ENCODE measurements at places on chromosomes 2 and 18.
A peak's percentile ranks its signal among the peaks of the same experiment; 100 is the strongest.

GRCh38 chr18:12254136-12254819 is at the start of gene CIDEA:
Gene CIDEA, plus strand, starts transcription at chr18:12254361. Its CDS starts 23 bp downstream, at chr18:12254384.
- DNase-seq = peak; percentile 5

DNA sequence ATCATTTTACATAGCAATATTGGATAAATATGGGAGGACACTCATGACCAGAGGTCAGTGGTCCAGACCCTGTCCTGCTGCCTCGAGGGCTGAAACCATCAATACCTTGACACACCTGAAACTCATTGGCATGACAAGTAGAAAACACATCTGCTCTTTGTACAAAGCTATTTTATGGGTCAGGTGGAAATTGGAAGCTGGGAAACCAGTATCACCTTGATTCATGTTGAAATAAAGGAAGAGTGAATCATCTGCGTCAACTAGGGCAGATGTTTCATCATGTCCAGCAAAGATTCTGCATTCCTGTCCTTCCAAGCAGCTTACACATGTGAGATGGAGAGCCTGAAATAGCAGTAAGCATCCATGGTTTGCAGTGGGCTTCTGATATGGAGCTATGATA is 80.0 kb upstream of the ERBB4 start:
- DNase-seq = no peak

DNA sequence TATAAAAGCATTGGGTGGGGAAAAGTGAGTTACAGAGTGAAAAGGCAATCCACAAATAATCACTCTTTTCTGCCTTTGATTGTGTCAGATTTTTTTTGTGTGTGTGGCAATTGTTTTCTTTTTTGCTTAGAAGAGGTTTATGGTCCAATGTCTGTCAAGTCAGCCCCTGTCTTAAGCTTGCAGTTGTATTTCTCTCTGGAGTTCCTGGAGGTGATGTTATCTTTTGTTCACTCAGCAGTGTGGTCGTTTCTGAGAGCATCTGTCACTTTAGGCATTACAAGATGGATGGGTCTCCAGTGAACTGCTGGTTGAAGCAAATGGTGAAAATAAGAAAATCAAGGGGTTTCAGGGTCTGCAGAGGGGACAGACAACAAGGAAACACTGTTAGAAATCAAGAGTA is 121.3 kb downstream of the GREB1L start:
- no peak for DNase-seq

DNA sequence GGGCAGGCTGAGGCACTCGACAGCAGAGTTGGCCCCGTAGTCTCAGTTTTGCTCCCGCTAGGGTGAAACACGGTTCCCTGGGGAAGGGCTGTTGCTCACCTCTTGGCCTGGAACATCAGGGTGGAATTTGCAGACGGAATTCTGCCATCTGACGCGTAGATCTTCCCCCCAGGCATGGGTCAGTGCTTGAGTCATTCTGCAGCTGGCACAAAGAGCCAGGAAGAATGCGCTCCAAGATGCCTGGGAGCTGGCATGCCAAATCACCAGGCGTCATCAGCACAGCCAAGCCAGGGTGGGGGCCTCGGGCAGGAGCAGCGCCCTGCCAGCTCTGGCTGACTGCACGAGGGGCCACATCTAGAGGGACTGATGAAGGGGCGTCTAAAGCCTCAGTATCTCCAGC is 42.7 kb downstream of the ODC1 start:
- DNase-seq = peak; percentile 94

GRCh38 chr2:83695530-83695929 is 763.5 kb downstream of the SUCLG1 start:
- DNase-seq = no peak

DNA sequence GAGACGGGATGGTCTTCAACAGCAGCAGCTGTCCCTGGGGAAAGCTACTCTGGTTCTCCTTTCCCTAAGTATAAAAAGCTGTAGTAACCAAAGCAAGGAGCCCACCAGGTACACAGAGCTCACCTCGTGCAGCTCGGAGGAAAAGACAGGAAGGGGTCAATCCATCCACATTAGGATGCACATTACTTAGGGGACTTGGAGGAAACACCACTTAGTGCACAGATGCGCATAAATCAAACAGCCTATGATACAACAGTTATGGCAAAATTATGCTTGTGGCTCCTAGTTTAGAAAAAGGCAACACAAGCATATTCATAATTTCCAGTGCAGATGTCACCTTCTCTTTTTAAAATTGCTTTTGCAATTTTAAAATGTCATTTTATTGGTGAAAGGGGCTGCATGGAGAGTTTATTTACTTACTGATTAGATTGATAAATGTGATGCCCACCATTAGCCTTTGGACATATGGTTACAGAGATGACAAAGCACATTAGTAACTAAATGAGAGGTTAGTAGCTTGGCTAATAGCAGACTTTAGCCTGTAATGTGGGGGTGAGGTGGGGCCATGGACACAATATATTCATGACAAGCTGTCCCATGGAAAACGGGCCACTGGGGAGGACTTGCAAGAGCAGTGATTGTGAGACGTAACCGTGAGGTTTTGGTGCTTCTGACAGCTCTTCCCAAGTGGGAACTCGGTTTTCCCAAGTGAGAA is 199.8 kb downstream of the MYT1L start:
- no peak for DNase-seq

DNA sequence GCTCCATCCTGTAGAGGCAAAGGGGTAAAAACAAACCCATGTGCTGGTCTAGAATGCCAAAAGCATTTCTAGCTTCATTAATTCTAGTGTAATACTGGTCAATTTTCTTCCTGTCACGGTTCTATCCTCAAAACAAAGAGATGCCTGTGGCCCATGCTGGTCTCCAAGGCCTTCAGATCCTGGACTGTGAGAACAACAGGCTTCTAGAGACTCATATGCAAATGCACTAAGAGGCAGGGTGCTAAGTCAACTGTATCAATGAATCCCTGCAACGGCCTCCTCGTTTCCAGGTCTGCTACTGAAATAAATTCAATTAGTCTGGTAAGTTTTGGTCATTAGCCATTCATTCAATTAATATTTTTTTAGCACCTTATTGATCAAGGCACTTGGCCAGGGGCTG is 4.0 kb downstream of the IFT172 start:
- no peak for DNase-seq
